ENCODE measurements at places on chromosomes 12 and 14. TPM values are rescaled to one million over a fixed set of nuclear protein-coding genes. Genes with fewer than 3 reads are reported as not detected.

ARHGAP9 gene
- 1.1 TPM for total RNA-seq

PRKAG1 gene
- 57.0 TPM for total RNA-seq

LRP10 gene
- total RNA-seq = 124 TPM

IFI27 gene
- under 0.01 TPM for total RNA-seq

VWF gene
- 1.5 TPM for total RNA-seq

LRP1-AS gene
- total RNA-seq = not detected

CCDC196 gene
- total RNA-seq = not detected

FAM177A1 gene
- 50.5 TPM for total RNA-seq

C12orf50 gene
- total RNA-seq = not detected

PPP2R3C gene
- total RNA-seq = 39.4 TPM

MIP gene
- total RNA-seq = not detected

A2ML1 gene
- 3.1 TPM for total RNA-seq

KRT74 gene
- not detected for total RNA-seq

Data from kidney epithelial cell (primary cell).